Brain pericyte (primary cell): ENCODE measurements at places on chromosomes 4 and X.

DNA sequence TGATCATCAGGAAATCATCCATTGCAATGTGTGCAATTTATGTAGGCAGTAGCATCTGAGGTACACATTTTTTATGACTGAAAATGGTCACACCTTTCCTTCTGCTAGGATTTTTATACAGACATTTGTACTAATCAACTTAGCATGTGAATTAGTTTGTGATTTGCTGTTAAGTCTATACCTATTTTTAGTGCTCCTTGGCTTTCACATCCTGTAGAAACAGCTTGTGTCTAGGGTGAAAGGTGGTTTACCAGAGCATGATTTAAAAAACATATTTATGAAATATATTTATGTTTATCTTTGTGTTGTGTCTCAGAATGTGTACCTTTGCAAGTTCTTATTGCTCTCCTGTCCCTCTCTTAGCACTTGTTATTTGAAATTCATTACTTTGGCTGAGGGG lies 916.0 kb downstream of the TECRL start:
- DNase-seq = no peak

DNA sequence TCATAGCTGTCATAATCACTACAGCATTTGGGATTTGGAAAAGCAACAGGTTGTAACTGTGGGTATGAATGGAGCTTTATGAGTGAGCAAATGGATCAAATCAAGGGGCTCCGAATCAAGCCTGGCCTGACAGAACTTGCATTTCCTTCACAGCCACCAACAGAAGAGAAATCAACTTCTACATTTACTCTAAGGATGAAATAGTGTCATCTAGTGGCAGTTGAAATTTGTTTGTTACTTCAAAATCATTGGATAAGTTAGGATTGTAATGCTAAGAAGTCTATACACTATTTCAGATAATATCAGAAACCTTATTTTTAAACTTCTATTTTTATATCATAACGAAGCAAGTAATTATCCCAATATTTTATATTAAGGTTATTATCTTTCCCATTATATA lies 10.7 kb upstream of the WDR17 start:
- DNase-seq = no peak

DNA sequence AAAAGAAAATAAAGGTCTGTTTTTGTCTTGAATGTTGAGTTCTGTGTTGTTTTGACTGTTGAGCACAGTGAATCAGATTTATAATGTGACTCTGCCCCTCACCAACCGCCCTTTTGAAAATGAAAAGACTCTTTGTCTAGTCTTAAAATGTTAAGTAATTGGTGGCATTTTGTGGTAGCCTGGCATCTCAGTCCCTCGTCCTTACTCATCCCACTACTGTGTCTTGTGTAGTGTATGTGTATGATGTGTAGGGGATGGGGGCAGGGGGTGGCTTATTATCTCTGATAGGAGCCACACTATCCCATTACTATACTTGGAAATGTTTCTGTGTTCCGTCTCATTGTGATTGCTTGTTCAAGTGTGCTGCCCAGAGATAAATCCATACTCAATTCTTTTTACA lies 12.2 kb downstream of the KLHL34 start:
- no peak for DNase-seq

DNA sequence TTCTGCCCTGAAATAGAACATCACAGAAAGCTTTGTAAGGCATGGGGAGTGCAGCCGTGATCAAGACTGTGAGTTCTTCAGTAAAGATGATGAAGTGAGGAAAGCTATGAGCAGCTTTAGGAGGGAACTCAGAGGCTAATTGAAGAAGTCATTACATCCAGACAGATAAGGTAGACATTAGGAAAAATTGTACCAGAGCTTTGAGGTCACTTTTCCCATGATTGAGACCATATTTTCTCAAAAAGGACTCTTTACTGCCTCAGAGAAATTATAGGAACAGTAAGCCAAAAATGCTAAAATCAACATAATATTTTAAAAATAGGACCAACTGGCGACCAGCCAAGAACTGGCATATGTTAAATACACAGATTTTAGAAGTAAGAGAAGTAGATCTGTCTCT lies 11.2 kb downstream of the CHST7 start:
- no peak for DNase-seq

GRCh38 chr4:41921476-41921875 lies 13.8 kb upstream of the TMEM33 start:
- no peak for DNase-seq

- DNase-seq = no peak
Observed at GRCh38 chr4:159239629-159240028, 136.8 kb downstream of the RAPGEF2 start.

GRCh38 chr4:30461218-30461617 lies 259.0 kb upstream of the PCDH7 start:
- no peak for DNase-seq

- no peak for DNase-seq
Observed at GRCh38 chr4:186831574-186831973, 107.9 kb upstream of the FAT1 start.

- DNase-seq = no peak
Observed at GRCh38 chrX:154365052-154365600, 9.3 kb downstream of the FLNA start.

DNA sequence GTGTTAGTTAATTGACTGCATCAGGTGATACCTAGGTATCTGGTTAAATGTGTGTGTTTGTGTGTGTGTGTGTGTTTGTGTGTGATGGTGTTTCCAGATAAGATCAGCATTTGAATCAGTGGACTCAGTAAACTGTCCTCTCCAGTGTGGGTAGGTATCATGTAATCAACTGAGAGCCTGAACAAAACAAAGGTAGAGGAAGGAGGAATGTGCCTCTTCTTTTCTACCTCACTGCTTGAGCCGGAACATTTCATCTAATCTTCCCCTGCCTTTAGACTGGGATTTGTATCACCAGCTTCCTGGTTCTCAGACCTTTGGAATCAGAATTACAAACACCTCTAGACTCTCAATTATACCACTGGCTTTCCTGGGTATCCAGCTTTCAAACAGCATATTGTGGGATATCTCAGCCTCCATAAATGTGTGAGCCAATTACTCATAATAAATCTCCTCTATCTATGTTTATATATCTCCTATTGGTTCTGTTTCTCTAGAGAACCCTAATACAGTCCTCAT lies 120.5 kb downstream of the TBCK start:
- no peak for DNase-seq

DNA sequence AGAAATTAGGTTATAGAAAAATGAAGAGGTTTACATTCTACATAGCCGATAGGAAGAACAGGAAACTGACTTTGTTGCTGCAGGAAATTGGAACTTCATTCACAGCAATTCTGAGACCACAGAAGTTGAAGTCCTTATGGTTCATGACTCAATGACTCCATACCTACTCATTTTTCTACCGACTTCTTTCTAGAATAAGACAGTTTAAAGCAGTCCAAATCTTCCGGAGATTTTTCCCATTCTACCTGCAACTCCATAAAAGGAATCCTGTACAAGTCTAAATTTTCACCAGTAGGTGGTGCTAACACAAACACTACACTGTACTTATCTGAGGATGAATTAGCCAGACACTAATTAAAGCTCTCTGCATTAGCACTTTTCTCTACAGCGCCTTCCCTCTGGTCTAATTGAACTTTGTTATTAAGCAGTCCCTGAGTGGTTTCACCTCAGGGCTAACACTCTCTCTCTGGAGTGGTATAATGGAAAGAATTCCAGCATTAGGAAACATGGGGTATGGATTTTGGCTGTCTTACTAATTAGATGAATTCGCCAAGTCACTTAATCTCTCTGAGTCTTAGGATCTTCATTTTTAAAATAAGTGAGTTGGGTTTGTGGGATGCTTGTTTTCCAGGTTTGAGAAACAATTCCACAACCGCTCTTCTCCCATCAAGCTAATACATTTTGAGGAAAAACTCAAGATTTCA lies 167.9 kb downstream of the SMIM20 start:
- no peak for DNase-seq

- no peak for DNase-seq
Observed at GRCh38 chrX:133346026-133346425, 69.3 kb downstream of the GPC4 start.
